Fibroblast of skin of back (primary cell): ENCODE measurements at places on chromosomes 3 and 15.

GRCh38 chr15:39235084-39235795 lies 345.6 kb upstream of the THBS1 start:
- peak; percentile 51 for DNase-seq

GRCh38 chr3:116112696-116113095 lies 332.6 kb downstream of the LSAMP start:
- peak; percentile 32 for DNase-seq

DNA sequence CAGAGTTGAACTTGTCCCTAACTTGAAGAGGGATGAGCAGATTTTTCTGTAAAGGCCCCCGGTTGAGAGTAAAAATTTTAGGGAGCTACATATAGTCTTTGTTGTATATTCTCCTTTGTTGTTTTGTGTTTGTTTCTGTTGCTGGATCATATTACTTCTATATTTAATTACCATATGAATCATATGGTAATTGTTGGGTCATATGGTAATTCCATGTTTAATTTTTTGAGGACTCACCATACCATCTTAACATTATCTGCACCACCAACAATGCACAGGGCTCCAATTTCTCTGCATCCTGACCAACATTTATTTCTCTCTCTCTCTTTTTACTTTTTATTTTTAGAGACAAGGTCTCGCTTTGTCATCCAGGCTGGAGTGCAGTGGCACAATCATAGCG lies 7.4 kb upstream of the ZFYVE19 start:
- no peak for DNase-seq

DNA sequence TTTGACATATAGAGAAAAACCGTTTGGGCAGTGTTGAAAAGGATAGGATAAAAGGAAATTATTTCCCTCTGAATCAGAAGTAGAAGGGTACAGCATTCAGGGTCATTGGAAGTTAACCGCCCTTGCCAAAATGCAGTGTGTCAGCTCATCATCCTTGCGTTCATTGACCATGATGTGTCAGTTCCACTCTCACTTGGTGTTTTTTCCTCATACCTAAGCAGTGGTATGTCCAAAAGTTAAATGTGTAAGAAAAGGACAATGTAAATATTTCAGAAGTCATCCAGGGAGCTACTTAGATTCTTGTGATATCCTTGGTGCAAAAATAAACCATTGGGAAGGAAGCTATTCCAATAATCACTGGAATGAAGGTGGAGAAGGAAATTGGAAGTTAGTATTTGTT lies 50.7 kb downstream of the MAP6D1 start:
- peak; percentile 40 for DNase-seq

DNA sequence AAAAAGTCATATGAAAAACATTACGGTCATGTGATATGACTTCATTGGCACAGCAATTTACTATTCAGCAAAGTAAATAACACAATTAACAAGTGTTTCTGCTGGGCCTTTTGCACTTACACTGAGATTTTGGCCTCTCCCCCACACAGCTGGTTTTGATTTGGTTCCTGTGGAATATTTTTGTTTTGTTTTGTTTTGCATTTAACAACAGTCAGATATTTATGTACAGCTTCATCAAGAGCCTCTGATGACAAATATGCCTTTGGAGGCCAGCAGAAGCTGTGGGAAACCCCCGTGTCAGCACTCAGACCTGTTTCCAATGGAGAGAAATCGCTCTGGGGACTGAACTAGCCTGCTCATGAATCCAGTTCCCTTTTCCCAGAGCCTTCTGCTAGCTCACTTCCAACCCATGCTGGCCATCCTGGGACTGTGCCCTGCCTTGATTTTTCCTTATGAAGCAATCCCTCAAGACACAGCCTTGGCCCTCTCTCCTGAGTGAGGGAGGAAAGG lies 161.9 kb downstream of the ATG7 start:
- DNase-seq, result peak; percentile 75

DNA sequence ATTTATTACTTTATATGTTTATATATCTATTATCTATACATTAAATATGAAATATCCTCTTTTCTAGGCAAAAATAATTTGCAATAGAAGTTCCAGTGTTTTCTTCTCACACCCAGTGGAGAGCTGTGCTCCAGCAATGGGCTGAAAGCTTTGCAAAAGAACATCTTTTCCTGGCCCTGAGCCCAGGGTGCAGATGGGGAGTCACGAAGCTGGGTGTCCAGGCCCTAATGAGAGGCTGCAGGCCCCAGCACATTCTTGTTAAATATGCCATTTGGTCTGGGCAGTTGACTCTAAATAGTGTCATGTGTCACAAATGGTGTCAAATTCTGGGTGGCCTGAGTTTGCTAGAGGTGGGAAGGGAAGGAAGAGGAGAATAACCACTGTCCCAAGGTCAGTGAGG lies 5.7 kb downstream of the NTRK3 start:
- no peak for DNase-seq

GRCh38 chr3:15361494-15362214 lies 29.3 kb upstream of the SH3BP5 start:
- peak; percentile 46 for DNase-seq

DNA sequence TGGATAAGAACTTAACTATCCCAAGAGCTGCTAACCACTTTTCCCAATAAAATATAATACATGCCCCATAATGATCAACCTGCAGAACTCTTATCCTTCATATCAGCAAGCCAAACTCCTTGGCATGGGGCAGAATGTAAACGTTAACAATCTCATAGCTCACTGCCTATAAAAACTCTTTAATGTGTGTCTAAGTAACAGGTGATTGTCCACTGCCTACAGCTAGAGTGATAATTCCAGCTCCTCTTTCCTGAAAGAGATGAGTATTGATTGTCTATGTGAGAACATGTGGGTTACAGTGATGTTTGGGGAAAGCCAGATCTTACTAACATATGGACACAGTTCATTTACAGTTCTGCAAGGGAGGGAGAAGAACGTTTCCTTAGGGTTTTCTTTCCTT lies 11.3 kb upstream of the GLCE start:
- DNase-seq, result no peak

DNA sequence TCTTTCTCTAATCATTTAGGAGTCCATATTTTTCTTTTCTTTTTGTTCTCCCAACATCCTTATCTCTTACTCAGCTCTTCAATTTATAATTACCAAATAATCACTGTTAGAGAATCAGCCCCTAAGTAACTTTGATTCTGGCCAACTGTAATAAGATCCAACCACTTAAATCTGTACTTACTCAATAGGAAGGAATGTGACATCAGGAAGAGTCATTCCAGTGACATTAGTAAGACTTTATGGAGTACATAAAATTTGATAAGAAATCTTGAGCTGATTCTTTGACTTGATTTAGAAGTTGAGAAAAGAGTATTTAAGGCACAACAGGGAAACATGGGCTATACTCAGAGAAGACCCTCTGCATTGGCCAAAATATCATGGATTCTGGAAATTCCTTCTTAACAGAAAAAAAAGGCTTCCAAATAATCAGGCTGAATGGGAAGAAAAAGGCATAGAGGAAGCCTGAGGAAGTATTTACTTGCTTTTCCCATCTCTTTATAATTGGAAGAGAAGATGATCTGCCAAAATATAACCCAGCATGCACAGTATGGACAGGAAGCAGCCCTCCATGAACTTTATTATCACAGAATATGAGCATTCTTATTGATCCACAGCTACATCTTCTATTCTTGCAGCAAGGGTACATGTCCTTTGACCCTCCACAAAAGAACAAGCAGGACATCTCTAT lies 289.7 kb upstream of the TPRG1 start:
- DNase-seq, result peak; percentile 93
